ENCODE measurements at places on chromosomes 4 and X.

DNA sequence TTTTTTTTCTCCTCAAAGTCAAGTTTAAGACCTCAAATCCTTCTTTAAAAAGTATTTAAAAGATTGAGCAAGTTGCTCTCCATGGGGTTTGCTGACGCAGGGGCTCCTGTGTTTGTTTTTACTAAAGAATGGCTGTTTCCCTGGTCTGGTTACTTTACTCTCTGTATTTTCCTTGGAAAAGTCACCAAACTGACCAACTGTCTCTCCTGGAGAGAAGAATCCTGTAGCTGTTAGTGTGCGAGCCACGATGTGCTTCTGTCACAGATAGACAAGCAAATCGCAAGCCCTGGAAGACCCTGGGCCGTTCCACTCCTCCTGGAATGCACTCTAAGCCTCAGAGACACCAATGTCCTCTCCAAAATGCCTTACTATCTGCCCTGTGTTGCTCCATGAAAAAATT, 212.1 kb downstream of the CHIC2 start:
- DNase-seq, result no peak

- no peak for DNase-seq
Measured at GRCh38 chr4:73864365-73864764, 4.8 kb upstream of the CXCL1 start.

DNA sequence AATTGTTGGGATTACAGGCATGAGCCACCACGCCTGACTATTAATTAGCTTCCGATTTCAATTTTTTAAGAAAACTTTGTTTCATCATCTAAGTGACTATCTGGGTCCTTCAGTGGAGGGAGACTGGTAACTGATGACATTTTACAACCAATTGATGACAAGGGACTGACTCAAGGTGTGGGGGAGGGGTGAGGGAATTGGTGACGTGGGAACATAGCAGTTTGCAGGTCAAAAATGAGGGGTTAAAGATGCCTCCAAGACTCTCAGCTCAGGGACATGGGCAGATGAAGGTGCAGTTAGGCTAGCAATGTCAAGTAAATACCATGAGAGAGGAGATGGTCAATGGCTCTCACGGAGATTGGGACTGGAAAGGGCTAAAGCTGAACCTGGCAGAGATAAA, 5.7 kb upstream of the FAM9C start:
- no peak for DNase-seq

GRCh38 chr4:38907696-38908270, 40.2 kb downstream of the FAM114A1 start:
- DNase-seq, result no peak

DNA sequence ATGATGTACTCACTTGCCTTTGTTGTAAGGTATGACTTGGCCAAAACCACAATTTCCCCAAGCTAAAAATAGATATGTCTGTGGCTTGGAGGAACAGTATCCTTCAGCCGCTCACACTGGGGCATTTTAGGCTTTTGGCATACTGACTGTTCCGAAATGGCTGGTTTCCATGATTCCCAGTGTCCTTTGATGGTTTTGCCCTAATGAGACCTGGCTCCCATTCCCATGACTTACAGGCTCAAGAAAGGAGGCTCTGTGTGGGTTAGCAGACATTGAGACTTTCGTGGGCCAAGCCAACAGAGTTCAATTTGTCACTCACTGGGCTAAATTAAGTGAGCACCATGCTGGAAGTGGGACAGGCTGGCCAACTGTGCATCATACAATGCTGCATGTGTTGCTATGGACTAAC, 150.6 kb downstream of the CEP135 start:
- DNase-seq, result no peak

DNA sequence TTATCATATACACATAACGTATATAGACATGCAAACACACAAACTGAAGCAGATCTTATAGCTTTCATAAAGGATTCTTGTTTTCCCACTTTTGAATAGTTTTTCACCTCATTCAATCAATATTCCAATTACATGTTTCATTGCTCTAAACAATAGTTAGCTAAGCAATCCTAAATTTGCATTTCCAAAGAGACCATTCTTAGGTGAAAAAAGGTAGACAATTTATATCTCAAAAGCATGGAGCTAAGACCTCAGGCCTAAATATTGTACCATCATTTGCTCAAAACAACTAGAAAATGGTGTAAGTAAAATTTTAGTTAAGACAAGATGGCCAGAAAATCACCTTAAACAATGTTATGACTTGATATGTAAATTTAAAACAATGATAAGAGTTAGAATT, 1148.5 kb upstream of the DIAPH2 start:
- no peak for DNase-seq

DNA sequence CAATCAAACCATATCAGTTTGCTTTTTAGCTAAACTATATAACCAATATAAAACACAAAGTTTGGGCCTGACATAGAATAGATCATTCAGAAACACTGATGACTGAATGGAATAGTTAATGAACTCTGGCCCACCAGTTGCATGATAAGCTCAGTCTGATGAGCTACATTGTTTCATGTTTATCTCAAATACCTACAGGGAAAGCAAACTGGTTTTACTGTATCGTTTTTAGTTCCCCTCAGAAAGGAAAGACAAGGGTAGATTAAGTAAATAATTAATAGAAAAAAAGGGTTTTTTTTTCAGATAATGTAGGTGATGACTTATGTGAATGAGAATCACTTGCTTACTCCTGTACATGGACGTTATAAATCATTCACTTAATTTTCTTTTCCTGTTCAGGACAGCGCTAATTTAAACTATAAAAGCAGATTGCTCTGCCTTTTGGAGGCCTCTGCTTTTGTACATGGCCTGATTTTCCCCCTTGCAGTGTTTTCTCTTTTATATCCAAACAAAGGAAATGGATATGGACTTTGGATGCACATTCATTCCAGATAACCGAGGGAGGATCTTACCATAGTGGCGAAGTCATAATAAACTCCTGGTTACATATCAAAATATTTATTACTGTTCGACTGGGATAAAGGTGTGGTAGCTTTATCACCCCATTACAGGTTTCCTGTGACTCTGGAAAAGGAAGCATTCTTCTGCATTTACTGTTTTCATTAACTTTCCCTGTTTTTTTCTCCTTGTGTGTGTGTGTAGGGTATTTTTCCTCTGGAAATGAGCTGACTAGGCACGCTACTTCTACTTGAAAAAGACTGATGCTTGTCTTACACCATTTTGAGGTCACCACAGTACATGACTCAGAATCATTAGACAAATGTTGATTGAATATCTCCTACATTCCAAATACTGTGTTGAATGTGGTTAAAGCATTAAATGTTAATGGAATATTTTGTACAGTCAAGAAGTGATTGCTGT, 373.1 kb upstream of the HS3ST1 start:
- no peak for DNase-seq

- DNase-seq, result no peak
Measured at GRCh38 chr4:14559646-14560045, 442.6 kb upstream of the CPEB2 start.

- peak; percentile 57 for DNase-seq
Measured at GRCh38 chr4:121072224-121073003, at the start of gene NDNF. Gene NDNF, minus strand, starts transcription at chr4:121072535. Its CDS starts 26,698 bp downstream, at chr4:121045837.

- no peak for DNase-seq
Measured at GRCh38 chr4:147056940-147057610, 111.4 kb upstream of the TTC29 start.

DNA sequence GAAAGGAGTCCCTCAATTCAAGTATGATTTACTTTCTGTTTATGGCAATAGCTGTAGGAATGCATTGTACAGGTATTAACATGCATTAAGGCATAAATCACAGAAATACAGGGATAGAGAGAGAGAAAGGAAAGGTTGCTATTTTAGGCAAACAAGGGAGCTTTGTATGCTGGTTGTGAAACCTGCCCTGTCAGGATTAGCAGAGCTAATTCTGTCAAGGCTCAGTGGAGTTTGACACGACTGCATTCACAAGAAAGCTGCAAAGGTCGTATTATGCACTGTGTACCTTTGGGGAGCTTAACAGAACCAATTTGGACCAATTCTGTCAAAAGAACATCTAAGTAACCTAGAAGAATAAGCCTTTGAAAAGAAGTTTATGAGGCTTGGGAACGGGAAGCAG, 239.3 kb downstream of the GRIA2 start:
- no peak for DNase-seq

- DNase-seq, result no peak
Measured at GRCh38 chr4:20532116-20532790, 168.0 kb upstream of the PACRGL start.

GRCh38 chr4:129110931-129111330, 15.0 kb downstream of the C4orf33 start:
- DNase-seq, result no peak

GRCh38 chrX:77935886-77936285, 25.4 kb downstream of the ATP7A start:
- no peak for DNase-seq

- DNase-seq, result no peak
Measured at GRCh38 chr4:180197471-180197870, 2045.7 kb upstream of the TENM3 start.

DNA sequence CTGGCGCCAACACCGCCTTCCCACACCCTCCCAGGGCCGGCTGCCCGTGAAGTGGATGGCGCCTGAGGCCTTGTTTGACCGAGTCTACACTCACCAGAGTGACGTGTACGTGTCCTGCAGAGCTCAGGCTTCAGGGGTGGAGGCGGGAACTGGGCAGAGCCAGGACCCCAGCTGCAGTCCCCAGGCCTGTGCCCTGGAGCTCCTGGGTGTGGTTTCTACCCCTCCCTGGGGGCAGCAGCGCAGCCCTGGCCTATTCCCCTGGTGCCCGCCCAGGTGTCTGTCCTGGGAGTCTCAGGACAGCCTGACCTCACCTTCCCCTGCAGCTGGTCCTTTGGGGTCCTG, 13.1 kb downstream of the FGFR3 start:
- no peak for DNase-seq

- no peak for DNase-seq
Measured at GRCh38 chrX:131330735-131331134, 41.6 kb upstream of the IGSF1 start.

DNA sequence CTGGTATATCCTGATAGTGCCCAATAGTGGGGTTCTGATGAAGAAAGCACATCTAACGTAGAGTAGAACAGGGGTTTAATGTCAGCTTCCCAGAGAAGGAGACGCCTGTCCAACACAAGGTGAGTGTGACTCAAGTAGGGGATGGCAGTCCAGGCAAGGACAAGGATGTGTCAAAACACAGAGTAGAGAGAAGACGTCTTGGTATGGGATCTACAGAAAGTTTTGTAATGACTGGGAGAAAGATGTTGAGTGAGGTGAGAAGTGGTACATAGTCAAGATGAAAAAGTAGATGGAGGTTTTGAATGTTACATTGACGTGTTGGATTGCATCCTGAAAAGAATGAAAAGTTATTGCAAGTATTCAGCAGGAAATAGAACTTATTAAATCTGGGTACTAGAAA, 124.4 kb downstream of the TMA16 start:
- no peak for DNase-seq

- DNase-seq, result no peak
Measured at GRCh38 chr4:142778430-142778829, 67.7 kb downstream of the INPP4B start.

GRCh38 chr4:87937523-87937922, 38.0 kb upstream of the SPP1 start:
- no peak for DNase-seq

Measured in T-helper 2 cell treated with Interferon-gamma antibody and Interleukin-4, amounts not matched to agents 5 μg/mL and 100 μg/mL, for 36 hours (primary cell).